Activated CD8-positive, alpha-beta memory T cell treated with anti-CD3 and anti-CD28 coated beads for 1 hour (primary cell): ENCODE measurements at places on chromosomes 4 and X.

GRCh38 chrX:126272795-126273497, 106.9 kb upstream of the DCAF12L2 start:
- DNase-seq, result no peak

DNA sequence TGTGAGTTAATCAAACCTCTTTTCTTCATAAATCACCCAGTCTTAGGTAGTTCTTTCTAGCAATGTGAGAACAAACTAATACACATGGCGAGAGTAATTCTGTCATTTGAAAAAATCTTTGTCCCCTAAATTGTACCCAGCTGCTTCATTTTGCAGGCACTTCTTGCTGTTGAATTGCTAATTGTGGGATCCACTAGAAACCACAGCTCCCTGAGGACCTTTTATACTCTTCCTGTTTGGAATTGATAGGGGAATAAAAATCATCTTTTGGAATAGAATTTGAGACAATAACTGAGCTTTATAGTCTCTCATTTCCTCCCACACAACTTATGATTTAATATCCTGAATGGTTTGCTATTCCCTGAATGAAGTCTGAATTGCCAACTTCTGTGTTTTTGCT, 170.2 kb downstream of the PACRGL start:
- no peak for DNase-seq

DNA sequence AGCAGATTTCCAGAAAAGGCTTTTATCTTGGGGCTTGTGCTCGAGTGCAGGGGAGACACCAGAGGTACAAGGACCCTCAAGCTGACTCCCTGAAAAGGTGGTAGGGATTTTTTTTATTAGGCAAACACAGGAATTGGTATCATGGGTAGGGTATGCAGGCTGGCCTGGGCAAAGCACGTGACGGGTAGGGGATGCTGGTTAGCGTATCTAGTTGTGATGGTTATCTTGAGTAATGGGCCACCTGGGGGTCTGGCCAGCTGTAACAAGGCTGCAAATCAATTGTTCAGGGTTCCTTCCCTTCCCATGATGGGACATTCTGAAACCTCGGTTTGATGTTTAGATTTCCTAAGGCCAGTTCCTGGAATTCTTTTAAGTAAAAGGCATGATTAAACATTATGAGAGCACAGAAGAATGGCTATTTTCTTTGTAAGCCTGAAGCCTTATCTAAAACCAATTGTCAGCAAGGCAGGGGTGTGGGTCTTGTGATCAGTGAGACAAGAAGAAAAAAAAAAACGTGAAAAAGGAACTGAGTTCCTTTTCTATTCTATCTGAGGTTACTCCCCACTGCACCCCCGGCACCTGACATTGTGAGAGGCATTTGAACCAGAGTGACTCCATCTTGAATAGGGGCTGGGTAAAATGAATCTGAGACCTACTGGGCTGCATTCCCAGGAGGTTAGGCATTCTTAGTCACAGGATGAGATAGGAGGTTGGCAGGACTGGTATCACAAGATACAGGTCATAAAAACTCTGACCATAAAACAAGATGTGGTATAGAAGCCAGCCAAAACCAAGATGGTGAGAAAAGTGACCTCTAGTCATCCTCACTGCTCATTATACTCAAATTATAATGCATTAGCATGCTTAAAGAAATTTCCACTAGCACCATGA, 64.2 kb upstream of the S100G start:
- DNase-seq, result no peak

- no peak for DNase-seq
These were observed 13.2 kb downstream of the HAND2 start for GRCh38 chr4:173516621-173517524.

- DNase-seq, result no peak
These were observed 54.8 kb downstream of the FGFBP1 start for GRCh38 chr4:15883610-15884243.

GRCh38 chr4:22187203-22187820, 238.7 kb upstream of the KCNIP4 start:
- no peak for DNase-seq

GRCh38 chr4:38189445-38189844, 229.2 kb downstream of the PTTG2 start:
- DNase-seq, result no peak

- DNase-seq, result no peak
These were observed 10.0 kb downstream of the LAGE3 start for GRCh38 chrX:154469114-154469513.

DNA sequence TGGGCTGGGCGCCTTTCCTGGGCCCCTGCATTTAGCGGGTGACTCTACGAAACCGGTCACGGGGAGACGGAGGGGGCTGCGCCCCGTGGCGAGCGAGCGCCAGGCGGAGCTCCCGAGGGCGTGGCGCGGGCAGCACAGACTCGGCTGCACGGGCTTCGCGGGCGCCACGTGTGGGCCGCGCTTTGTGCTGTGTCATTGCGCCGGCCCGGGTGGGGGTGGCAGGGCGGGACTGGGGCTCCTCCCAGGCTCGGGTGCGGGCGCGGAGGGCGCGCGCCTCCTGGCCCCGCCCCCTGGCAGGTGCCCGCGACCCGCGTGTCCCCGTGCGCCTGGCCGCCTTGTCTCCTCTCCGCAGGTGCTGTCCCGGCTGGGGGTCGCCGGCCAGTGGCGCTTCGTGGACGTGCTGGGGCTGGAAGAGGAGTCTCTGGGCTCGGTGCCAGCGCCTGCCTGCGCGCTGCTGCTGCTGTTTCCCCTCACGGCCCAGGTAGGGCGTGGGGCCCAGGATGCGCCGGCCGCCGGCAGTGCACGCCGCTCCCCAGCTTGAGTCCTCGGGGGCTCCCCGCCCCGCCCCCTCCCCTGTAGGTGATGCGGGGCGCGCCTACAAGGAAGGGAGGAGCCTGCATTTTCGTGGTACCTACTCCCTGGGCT, 651 bp downstream of the UCHL1 start:
- no peak for DNase-seq

GRCh38 chr4:109206620-109207019, 95.8 kb downstream of the COL25A1 start:
- DNase-seq, result no peak

- no peak for DNase-seq
These were observed 777 bp upstream of the WDFY3 start for GRCh38 chr4:84967243-84967690.

- no peak for DNase-seq
These were observed 1025.5 kb downstream of the STIM2 start for GRCh38 chr4:27886120-27886519.

DNA sequence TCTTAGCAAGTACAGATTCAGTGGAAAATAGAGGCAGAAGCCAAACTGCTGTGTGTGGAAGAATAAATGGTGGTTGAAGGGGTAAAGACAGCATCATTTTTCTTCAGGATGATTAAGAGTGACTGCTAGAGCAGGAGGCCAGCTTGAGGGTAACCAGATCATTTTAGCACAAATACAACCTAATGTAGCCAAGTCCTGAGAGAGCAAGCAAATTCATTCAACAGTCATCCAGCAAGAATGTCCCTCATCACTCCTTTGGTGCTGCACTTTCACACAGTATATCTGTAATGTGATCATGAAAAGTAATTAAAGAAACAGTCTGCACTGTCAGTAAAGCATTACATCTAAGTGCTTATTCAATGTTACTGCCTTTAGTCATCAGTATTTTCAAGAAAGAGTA, 44.8 kb downstream of the NPFFR2 start:
- DNase-seq, result no peak

- DNase-seq, result no peak
These were observed 965 bp downstream of the TCEAL4 start for GRCh38 chrX:103586314-103586646.

DNA sequence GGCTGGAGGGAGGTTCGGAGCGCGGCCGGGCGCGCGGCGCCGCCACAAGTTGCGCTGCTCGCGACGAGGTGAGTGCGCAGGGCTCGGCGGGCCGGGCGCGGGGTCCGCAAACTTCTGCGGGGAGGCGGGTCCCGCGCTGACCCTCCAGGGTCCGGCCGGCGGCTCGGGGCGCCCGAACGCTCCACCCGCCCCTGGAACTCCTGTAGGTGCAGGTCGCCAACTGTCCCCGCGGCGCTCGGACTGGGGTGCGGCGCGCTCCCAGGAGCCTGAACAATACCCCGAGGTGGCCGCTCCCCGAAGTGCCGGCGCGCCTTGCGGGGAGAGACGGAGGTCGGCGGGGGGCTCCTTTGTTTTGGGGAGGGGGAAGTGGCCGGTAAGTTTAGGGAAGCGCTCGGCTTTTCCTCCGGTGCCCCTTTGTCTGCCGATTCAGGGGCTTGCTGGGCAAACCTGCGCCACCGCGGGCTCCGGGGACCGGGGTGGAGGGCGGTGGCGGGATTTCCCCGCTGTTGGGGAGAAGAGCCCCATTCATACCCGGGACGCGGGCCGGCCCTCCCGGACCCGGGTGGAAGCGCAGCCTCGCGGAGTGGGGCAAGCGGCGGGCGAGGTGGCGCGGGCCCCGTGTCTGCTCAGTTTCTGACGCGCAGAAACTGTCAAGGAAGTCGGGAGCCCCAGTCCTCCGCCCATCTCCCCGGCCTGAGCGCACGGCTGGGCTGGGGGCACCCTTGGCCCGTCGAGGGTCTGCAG, 694 bp downstream of the TBL1X start:
- no peak for DNase-seq

GRCh38 chr4:163196926-163197480, 30.3 kb upstream of the NAF1 start:
- no peak for DNase-seq

- DNase-seq, result no peak
These were observed 17.6 kb upstream of the DMP1 start for GRCh38 chr4:87632469-87632868.

GRCh38 chr4:119653990-119654389, 25.4 kb upstream of the PDE5A start:
- DNase-seq, result no peak

GRCh38 chrX:71954458-71954857, 43.8 kb downstream of the NHSL2 start:
- DNase-seq, result no peak

DNA sequence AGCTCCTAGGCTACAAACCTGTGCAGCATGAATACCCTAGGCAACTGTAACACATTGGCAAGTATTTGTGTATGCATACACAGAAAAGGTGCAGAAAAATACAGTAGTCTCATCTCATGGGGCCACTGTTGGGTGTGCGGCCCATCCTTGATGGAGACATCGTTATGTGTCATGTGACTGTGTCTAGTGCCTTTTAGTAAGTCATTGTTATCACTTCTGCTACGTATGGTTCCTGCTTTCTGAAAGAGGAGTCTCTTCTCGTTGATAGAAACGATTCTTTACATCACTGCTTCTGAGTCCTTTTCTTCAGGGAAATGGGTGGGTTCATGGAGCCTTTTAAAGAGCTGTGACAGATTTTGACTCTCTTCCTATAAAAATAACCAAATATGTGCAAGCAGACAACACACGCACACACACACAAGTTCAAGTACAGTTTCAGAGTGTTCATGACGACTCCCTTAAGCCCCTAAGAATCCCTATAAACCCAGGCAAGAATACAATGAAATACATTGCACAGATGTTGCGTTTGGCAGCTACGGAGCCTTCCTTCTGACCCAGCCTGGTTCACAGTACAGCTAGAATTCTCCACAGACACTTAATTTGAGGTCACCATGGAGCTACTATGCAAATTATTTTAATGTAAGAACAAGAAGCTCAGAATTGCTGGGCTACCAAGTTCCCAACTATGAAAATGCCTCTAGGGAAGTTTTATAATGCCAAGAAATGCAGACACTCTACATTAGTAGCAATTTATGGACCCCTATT, 10.2 kb upstream of the STK32B start:
- no peak for DNase-seq

GRCh38 chrX:119229253-119229615, 6.9 kb upstream of the PGRMC1 start:
- no peak for DNase-seq

DNA sequence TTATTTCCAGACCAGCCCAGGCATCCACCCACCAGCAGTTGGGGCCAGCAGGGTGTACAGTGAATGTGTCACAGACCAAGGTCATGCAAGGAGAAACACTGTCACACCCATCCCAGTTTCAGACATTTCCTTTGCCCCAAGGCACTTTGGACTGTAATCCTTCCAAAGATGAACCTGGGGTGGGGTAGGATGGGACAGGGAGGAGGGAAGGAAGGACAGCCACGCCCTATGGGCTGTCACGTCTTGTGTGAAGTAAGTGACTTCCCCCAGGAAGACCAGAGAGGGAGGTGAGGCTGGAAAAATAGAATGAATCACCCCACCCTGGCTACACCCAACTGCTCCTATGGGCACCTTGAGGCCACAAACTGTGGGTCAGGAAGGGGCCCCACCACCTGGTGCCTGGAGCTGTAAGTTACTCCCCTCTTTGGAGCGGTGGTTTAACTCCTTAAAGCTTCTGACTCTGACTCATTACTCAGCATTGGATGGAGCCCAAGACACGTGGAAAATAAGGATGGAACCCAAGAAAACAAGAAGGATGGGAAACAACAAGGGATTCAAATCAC, 349.9 kb upstream of the KLF3 start:
- no peak for DNase-seq

GRCh38 chrX:121160987-121161386, 113.6 kb downstream of the GLUD2 start:
- no peak for DNase-seq

DNA sequence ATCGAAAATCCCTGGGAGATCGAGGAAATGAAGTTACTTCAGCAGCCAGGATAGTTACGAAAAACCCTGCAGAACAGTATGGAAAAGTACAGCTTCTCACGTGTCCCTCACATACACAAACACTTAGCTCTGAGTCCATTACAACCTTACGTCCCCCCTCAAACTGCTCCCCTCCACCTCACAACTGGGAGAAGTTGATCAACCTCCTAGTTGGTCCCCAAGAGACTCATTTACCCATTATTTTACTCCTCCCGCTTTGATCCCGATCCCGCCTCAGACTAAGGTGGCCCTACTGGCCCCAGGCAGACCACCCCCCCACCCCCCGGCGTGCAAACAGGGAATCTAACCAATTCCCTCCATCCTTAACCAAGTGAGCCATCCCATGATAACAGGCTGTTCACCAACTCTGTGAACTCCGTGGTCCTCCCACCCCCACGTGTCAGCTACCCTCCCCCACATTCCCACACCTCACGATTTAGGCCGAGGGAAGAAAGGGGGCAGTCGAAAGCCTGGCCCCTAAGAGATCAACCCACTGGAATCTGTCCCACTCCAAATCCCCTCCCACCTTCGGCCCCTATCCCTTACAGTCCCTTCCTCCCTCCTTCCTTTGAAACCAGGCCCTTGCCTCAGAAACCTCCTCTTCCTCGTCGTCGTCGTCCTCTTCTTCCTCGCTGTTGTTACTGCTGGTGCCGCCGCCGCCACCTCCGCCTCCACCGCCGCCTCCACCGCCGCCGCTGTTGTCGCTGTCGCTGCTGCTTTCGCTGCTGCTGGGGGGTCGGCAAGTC, 755 bp downstream of the ANKRD17 start:
- DNase-seq, result no peak

DNA sequence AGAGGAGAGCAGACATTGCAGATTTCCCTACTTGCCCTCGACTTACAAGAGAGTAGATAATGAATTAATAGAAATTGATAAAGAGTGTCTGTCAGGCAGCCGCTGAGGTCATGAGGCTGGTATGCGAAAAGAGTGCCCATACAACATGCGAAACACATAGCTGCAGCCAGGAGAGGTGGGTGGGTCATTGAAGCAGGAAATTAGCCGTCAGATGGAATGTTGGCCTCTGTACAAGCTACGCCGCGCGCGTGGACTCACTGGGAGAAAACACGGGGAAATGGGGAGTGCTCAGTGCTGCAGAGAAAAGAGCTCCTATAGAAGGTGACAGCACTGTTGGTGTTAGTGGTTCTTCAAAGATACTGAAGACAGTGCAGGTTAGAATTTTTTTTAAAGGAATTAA, 125.1 kb downstream of the RAPGEF2 start:
- no peak for DNase-seq
